ENCODE measurements at places on chromosomes 7 and 10. TPM values are rescaled to one million over a fixed set of nuclear protein-coding genes. Genes with fewer than 3 reads are reported as not detected.

Gene WEE2
- total RNA-seq: not detected

Gene VENTX
- 0.12 TPM for total RNA-seq

Gene PRKCQ
- total RNA-seq: 0.12 TPM

Gene NAT16
- total RNA-seq: not detected

Gene GLCCI1
- 5.4 TPM for total RNA-seq

Gene PLPP4
- 0.35 TPM for total RNA-seq

Gene CALML3
- not detected for total RNA-seq

Gene IMPDH1
- 5.8 TPM for total RNA-seq

Gene FRAT1
- total RNA-seq: 8.2 TPM

Gene RBP3
- not detected for total RNA-seq

DNA sequence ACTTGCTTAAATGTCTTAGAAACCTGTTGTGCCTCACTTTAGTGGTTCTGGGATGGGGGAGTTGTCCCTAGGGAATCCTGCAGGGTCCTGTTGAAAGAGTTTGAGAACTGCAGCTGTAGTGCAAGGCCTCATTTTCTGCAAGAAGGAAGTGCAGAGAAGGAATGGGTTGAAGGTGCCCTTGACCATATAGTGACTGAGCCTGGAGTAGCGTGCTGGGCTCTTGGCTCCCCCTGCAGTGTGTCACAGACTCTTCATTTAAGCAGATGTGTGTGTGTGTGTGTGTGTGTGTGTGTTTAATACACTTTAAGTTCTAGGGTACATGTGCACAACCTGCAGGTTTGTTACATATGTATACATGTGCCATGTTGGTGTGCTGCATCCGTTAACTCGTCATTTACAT, 92.2 kb downstream of the GRK5 start:
- DNase-seq: no peak

- DNase-seq: no peak
These were observed 30.3 kb downstream of the CCDC3 start for GRCh38 chr10:12971001-12971788.

DNA sequence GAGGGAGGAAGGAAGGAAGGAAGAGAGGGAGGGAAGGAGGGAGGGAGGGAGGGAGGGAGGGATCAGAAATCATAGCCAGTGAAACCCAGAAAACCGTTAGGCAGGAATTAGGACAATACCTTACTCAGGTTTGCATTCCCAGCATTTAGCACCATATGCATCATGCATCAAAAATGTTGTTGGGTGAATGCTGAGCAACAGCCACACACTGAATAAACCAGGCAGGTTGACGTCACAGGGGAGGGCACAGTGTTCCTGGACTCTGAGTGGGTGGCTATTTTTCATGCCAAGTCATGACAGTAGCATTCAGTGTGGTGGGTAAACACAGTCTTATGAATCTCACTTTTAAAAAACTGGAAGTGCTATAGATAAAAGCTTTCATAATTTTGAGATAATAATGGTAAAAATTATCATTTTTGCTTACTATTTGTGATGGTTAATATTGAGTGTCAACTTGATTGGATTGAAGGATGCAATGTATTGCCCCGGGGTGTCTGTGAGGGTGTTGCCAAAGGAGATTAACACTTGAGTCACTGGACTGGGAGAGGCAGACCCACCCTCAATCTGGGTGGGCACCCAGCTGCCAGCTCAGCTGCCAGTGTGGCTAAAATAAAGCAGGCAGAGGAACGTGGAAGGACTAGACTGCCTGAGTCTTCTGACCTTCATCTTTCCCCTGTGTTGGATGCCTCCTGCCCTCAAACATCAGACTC, 199.1 kb upstream of the PRKCQ start:
- no peak for DNase-seq

- DNase-seq: no peak
These were observed 92.7 kb downstream of the FAM53B start for GRCh38 chr10:124651402-124651891.

DNA sequence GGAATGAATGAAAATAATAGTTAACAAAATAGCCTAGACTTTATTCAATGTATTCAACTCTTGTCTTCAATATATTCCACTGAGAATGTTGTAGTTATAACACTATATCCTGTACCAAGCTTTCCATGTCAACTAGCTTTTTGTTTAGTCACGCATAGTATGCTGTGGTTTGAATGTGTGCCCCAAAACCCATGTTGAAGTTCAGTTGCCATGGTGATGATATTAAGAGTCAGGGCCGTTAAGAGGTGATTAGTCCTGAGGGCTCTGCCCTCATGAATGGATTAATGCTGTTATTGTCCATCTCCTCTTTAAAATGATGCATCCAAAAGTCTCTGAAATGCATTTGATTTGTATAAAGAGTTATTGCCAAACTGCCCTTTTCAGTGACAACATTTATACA, 887.6 kb downstream of the NRG3 start:
- no peak for DNase-seq

GRCh38 chr10:60937784-60938654, 6.0 kb downstream of the RHOBTB1 start:
- DNase-seq: no peak

GRCh38 chr10:115065801-115066200, 27.4 kb upstream of the ATRNL1 start:
- DNase-seq: no peak

- DNase-seq: no peak
These were observed 106.7 kb upstream of the CAV2 start for GRCh38 chr7:116392806-116393205.

GRCh38 chr7:85261336-85261735, 74.5 kb upstream of the SEMA3D start:
- no peak for DNase-seq

- no peak for DNase-seq
These were observed 147.3 kb downstream of the ARL4A start for GRCh38 chr7:12834782-12835181.

DNA sequence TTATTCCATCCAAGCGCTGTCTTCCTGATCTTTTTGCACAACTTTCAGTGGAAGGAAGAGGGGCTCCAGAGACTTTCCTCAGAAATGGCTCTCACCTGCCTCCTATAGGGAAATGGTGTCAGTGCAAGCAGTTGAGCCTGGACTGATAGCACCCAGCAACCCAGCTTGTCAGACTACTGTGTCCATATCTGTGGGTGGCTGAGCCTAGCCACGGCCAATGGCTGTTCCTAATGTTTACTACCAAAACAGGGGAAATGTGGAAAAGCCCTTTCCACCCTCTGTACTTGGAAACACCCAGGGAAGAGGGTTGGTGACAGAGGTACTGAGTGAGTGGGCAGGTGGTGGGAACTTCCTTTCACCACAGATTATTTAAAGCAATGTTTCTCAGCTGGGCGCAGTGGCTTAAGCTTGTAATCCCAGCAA, 4.3 kb upstream of the YKT6 start:
- no peak for DNase-seq

GRCh38 chr7:137120690-137121089, 222.8 kb downstream of the PTN start:
- no peak for DNase-seq

- no peak for DNase-seq
These were observed 29.1 kb upstream of the LHFPL3 start for GRCh38 chr7:104299323-104299722.

DNA sequence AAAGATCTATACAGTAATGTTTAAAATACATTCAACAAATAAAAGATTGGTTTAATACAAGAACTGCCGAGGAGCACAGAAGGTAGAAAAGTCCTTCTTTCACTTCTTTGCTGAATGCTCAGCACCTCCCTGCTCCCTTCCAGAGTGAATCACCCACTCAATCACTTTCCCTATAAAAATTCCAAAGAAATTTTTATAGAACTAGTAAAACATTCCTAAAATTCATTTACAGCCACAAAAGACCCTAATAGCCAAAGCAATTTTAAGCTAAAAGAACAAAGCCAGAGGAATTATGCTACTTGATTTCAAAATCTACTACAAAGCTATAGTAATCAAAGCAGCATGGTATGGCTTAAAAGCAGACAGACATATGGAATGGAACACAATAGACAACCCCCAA, 320.9 kb downstream of the PCLO start:
- DNase-seq: no peak

DNA sequence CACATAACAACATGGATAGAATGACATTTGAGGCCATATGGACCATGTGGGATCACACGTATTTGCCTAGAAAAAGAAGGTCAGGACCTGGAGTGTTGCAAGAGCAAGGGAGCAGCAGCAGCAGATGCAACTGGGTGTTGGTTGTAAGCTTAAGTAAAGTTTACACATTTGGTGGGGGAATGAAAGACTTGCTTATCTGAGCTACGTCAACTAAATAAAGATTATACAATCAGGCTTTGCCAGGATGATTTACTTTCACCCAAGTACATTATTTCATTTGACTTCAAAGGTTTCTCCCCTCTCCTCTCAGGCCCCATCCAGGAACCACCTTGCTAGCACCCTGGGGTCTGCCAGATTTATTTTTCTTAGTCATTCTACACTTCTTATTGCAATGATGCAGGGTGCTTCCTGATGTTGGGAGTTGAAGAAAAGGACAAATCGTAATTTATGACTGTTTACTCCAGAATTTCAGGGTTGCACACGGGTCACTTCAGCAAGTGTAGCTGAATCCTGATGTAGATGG, 591.9 kb upstream of the IGFBP3 start:
- DNase-seq: peak; percentile 33

DNA sequence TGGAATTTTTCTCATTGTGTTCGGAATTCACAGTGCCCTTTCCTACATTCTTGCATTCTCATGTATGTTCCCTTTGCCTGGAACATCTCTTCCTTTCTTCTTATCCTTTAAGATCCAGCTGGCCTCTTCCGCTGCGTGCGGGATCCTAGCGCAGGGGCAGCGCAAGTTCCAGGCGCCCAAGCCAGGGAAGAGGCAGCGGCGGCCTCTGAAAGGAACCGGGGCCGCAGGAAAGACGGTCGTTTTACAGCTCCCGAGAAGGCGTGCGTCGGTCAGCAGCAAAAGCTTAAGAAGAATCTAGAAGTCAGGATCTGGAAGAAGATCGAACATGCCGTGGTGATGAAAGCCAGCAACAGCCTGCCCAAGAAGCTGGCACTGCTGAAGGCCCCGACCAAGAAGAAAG, 28.0 kb downstream of the ADRA2A start:
- no peak for DNase-seq

GRCh38 chr10:78739444-78740053, 329.2 kb upstream of the ZMIZ1 start:
- no peak for DNase-seq

DNA sequence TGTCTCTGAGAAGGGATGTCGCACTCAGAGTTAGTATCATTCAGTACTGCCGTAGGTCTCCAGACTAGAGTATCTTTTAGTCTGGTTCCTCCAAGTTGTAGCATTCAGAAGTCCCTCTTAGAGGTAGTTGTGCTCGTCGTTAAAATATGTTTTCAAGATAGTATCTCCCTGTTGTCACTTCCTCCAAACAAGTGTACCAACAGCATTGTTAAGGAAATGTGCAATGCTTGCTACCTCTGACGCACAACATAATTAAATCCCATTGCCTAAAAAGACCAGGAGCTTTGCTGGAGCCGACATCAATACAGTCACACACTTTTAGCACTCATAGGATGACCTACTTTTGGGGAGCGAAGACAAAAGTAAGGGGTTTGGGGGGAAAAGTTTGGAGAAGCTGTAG, 80.0 kb upstream of the STK17A start:
- no peak for DNase-seq

DNA sequence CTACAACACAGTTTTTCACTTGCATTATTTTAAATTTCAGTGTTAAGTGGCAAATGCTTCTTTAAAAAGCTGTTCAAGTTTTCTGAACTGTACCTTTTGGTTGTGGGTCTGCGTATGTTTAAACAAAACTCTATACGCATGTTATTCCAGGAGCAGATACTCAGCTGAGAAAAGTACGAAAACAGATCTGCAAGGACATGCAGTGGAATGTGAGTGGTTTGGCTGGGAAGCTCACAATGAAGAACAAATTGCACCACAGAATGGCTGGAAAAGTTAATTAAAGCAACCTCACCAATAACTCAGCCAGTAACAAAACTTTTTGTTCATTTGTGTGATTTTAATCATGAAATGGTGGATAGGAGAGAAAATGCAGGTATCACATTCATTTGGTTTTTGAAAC, 17.6 kb downstream of the GLI3 start:
- DNase-seq: no peak

DNA sequence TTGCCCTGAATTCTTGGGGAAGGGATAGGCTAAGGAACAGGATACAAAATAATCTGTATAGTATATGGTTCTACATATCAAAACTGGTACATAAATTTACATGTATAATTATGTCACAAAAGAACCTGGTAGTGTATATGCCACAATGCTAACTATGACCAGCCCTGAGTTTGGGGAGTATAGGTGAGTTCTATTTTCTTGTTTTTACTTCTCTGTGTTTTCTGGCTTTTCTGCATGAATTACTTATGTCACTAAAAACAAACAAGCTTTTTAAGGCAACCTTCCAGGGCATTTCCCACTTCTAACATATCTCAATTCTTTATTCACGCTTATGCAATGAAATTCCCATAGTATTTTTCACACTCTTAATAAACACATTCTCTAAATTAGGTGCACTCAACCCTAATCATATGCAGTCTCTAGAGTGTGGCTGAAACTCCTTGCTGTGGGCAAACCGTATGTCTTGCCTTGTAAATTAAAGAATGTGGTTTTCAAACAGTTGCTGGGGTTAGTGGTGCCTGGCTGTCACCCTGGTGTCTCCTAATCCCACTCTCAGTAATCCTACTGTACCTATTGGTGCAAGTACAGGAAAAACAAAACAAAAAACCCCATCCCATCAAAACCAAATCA, 14.0 kb upstream of the INSIG1 start:
- DNase-seq: no peak

DNA sequence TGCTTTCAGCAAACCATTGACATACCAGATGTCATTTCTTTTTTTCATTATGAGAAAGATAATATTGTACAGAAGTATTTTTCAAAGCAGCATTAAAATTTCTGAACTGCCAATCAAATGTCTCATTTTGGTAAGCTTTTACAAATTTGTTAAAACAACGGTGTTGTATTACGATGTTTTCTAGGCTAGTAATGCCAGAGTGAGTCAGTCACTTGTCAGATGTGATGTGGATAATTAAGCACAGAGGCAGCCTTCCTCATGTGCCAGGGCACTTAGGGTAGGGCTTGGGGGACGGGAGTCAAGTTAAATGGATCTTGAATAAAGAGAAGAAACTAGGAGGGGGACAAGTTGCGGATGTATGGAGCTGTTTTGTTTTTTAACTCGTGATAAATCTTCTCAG, 10.1 kb downstream of the PSTK start:
- DNase-seq: no peak

DNA sequence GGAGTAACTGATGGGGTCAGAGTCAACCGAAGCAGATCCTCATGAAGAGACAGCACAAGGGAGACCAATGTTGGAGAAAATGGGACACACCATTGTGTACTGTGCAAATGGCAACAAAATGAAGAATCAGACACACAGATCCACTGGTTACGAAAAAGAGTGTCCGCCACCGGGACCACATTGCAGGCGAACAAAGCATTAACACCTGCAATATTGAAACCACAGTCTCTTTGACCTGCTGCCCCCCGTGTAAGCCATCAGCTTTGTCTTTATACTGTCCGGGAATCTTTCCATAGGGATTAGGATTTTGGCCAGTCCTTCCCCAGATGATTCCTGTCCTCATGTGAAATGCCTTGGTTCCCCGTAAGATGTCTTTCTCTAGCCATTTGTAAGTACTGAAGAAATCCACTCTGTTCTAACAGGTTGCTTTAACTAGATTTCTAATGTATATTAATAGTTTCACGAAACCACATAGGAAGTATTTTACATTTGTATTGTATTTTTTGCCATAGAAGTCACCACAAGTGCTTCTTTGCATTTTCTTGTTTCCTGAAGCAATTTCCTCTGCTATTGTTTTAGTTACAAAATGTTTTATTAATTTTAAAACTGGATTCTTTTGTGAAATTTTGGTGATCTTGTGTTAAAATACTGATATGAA, 140.8 kb upstream of the NFE2L3 start:
- no peak for DNase-seq
